ENCODE measurements at places on chromosomes 11 and 22.

DNA sequence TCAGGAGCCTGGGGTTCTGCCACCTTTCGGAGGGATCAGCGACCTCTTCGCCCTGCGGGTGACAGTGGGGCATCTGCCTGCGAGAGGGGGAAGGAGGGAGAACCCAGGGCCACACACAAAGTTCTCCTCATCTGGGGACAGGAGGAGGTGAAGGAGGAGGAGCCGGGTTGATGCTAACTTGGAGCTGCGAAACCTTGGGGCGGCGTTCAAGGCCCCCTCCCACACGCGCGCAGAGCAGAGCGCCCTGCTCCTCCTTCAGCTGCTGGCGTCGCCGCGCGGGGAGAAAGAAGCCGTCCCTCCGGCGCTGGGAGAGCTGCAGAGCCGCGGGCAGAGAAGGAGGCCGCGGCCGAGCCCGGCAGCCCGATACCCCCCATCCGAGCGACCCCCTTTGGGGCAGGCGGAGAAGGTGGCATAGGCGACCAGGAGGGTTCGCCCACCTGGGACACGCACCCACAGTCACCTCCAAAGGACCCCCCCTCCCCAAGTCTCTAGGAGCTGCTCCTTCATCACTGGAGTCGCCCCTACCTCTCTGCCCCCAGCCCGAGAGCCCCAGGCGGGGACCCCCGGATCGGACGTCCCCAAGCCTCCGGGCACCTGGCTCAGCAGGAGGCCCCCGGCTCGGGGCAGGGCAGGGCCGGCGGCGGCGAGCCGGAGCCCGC is at the start of gene RASD2:
Gene RASD2 (plus strand): TSS at position 237 of the 659 bp plus-strand sequence. CDS start 5,979 bp downstream, outside the sequence.
- DNase-seq: peak; percentile 40

DNA sequence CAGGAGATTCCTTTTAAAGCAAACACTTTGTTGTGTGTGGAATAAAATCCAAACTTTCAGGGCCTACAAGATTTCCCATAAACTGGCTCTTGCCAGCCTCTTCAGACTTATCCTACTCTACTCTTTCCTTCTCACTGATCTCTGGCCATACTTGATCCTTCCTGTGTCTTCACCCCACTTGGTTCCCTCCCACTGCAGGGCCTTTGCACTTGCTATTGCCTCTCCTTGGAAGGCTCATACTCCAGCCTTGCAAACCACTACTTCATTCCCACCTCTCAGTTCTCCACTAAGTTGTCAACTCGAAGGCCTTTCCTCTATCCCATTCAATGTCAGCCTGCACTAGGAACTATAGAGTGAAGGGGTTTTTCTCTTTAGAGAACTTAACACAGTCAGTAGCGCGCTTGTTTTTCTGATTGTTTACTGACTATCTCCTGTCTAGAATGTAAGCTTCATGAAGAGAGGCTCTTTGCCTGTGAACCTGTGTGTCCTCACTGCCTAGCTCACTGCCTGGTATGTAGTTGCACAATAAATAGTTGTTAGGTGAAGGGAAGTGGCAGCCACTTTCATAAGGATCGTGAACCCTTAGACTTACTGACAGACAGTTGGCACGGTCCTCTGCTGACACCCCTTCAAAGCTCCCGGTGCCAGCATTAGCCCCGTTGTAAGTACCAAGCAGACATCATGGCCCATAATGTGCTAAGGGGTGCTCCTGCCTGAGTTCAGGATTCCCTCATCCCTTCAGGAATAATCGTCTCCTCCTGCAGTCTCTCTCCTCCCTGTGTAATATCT is 833 bp upstream of the ME3 start:
- DNase-seq: no peak

- DNase-seq: no peak
Measured at GRCh38 chr22:40190501-40190900, 12.8 kb downstream of the TNRC6B start.

DNA sequence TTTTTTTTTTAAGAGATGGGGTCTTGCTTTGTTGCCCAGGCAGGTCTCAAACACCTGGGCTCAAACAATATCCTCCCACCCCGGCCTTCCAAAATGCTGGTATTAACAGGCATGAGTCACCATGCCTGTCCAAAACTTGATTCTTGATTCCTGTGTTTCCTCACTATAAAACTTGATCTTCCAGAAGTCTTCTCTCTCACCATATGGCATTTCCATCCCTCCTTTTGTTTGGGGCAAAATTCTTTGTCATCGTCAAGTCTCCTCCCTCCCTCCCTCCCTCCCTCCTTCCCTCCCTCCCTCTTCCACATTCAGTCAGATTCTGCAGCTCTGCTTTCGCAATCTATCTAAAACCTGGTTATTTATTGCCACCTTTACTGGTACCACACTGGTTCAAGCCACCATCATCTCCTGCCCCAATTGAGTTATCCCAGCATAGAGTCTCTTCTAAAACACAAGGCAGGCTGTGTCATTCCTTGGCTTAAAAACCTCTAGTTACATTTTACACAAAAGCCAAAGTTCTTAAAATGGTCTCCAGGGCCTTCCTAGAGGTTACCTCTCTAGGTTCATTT is 65.0 kb upstream of the HORMAD2 start:
- DNase-seq: no peak

- DNase-seq: no peak
Measured at GRCh38 chr11:2777386-2777785, 77.6 kb upstream of the KCNQ1OT1 start.

DNA sequence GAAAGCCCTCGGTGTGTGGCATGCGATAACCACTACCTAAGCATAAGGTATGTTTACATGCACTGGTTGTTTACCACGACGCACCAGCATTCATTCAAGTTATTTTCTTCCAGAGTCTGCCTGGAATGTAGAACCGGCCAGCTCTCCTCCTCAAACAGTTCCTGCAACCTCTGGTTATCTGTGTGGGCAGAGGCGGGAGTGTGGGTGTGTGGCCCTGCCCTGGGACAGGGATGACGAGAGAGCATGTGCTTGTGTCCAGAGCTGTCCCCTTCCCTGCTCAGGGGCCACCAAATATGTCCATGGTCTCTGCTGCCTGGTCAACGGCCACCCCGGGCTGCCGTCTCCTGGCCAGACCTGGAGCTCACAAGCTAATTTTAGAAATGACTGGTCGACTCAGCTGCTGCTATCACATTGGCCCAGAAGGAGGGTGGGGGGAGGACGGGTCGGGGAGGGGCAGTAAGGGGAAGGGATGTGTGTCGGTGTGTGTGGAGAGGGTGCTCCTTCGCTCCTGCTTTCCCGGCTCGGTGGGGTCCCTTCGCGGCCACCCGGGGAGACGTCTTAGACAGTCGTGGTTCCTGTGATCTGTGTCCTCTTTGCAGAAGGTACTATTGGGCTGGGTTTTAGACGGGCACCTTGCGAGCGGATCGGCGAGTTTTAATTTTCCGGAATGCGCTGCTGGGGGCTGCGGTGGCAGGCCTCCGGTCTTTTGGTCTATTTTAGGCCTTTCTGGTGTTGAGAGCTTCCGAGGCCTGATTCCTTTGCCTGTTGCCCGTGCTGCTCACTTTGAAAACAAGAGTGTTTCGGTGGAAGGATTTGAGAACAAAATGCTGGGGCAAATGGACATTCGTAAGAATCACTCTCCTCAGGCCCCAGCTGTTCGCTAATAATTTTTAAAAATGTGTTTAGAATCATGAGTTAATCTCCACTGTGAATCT is at the start of gene MYO18B:
Gene MYO18B (plus strand): TSS at position 497 of the 935 bp plus-strand sequence. CDS start 18,905 bp downstream, outside the sequence.
- no peak for DNase-seq

DNA sequence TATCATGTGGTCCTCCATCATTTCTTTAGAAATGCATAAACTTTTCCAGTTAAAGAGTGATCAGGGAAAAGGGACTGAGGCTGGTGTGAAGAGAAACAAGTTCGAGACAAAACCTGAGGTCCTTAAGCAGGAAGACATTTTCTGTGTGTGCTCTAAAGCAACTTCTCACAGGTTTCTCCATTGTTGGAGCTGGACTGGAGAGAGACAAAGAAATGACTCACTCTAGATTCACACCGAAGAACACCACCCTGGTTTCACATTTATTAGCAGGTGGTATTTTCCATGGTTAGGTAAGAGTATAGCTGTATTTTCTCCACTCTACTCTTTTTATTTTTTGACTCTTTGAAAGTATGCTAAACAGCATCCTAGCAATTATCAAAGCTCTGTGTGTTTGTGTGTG is 736.4 kb downstream of the KCNA4 start:
- no peak for DNase-seq

GRCh38 chr11:125943661-125944349 is 2.0 kb upstream of the VSIG10L2 start:
- no peak for DNase-seq

DNA sequence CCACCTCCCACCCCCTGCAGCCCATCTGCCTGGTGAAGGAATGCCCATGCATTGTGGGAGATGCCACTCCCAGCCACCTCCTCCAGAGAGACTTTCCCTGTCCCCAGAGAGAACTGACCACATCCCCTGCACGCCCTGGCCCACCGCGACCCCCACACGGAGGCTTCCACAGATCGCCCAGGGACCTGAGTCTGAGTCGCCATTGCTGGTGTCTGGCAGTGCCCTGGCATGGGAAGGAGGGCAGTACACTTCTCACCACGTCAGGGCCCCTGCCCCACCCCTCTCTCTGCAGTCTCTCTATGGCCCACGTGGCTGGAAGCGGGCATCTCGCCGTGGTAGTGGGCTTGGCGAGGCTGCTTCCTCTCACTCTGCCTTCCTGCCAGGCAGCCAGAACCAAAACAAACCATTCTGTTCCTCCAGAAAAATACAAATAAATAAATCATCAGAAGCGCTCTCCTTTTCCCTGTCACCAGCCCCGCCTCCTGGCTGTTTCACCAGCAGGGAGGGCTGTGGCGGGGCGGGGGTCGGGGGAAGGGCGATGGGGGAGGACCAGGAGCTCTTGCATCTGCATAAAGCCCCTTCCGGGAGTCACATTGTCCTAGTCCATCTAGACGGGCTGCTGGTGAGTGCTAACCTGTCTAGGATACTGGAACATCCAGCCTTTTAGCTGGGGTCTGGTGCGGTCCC is 20.9 kb downstream of the SHISAL1 start:
- DNase-seq: no peak

- DNase-seq: no peak
Measured at GRCh38 chr11:109424901-109425300, 2.9 kb downstream of the C11orf87 start.
